ENCODE measurements at places on chromosomes 5 and 9. TPM values are rescaled to one million over a fixed set of nuclear protein-coding genes. Genes with fewer than 3 reads are reported as not detected.

Gene GPR21
- total RNA-seq: 1.8 TPM

DNA sequence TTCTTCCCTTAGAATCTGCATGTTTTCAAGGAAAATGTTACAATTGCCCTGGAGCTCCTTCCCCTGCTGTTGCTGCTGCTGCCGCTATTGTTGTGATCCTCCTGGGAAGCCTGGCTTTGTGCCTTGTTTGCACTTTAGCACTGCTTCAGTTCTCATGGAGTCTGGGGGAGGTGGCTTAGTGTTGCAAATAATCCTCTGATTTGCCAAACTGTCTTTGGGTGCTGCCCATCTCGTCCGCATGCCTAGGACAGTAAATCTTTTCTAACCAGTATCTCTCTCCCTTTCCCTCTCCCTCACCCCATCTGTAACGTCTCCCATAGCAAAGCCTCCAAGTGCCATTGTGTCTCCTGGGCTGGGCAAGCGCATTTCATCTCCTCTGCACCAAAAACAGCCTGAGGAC is 30.3 kb downstream of the FAM240B start:
- H3K27me3 ChIP-seq: no peaks in the 10 kb centered on the region
- no peak overlapping the region for H3K27ac ChIP-seq
- H3K36me3 ChIP-seq: no peaks in the 10 kb centered on the region
- no peak overlapping the region for H3K4me3 ChIP-seq
- DNase-seq: no peak

Gene INSL6
- not detected for total RNA-seq

- DNase-seq: no peak
- H3K4me3 ChIP-seq: no peak overlapping the region
- H3K27me3 ChIP-seq: no peaks in the 10 kb centered on the region
- peaks cover 5% of the 10 kb centered on the region for H3K4me1 ChIP-seq
Observed at GRCh38 chr9:72915659-72916058, 37.2 kb downstream of the ALDH1A1 start.

Gene SPOCK1
- 8.7 TPM for total RNA-seq

All from endothelial cell (in vitro differentiated cells).